Liver (tissue), 10 donors: ENCODE measurements at places on chromosomes 5 and 9. TPM values are rescaled to one million over a fixed set of nuclear protein-coding genes. Genes with fewer than 3 reads are reported as not detected.

The PCDHB4 gene
- polyA plus RNA-seq: 0.17 TPM

The ORM2 gene
- 7,373 TPM for polyA plus RNA-seq

The CETN3 gene
- 7.5 TPM for polyA plus RNA-seq

The TAF11L4 gene
- polyA plus RNA-seq: not detected

DNA sequence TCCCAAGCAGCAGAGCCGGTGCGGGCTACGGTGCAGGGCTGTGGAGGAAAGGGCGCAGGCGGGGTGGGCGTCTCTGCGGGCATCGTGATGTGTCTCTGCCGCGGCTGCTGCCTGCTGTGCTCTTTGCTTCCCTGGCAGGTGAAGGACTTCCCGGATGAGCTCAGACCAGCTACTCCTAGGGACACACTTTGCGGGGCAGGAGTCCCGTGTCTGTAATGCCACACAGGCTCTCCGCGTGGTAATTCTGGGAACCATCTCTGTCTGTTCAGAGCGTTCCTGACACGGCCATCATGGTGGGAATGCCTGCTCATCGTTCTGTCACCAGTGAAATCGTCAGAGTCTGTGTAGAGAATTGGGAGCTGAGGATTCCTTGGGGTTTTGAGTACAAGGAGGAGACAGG, 235.5 kb downstream of the FANCC start:
- peaks cover 12% of the 10 kb centered on the region for H3K4me1 ChIP-seq
- no peak overlapping the region for H3K27ac ChIP-seq
- no peaks in the 10 kb centered on the region for H3K27me3 ChIP-seq
- no peak overlapping the region for H3K4me3 ChIP-seq
- DNase-seq: no peak

DNA sequence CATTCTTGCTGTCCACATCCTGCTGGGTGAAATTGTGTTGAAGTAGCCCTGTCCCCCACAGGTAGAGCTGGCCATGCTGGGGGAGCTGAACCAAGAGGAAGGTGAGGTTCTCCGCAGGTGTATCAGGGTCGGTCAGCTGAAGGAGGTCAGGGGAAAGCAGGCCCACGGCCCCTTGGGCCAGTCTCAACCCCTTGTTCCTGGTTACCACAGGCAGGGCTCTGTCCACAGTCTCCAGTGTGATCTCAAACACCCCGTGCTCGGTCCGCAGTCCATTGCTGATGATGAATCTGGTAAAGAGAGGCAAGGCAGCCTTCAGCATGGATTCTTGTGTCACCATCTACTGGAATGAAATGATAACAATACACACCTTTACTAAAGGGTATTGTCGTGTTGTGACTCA, 53.4 kb upstream of the CER1 start:
- H3K27me3 ChIP-seq: peaks cover 3% of the 10 kb centered on the region
- no peak for DNase-seq
- no peaks in the 10 kb centered on the region for H3K4me1 ChIP-seq
- no peaks in the 10 kb centered on the region for H3K36me3 ChIP-seq

DNA sequence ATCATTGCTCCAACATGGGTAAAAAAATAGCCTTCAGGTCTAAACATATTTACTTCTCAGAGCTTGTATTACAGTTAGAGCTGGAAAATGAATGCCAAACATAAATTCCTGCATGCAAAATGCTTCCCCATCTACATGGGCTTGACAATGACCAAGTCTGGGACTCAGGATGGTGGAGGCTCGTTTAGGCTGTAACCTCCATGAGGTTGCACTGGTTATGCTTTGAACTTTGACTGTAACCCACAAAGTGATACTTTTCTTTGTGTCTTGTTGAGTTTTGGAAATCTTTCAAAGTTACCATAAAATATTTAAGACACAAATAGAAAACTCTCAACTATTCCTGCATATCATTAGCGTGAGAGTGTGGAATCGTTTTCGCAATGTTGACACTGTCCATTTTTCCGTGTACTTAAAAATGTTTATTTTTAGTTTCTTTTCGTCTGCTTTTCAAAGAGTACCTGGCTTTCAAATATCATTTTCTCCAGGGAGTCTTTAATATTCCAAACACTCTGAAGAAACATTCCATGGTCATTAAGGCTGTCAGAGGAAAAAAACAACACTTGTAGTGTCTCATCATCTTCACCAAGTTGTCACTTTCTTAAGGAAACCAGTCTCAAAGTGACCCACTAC, 487.8 kb downstream of the ENC1 start:
- no peaks in the 10 kb centered on the region for H3K36me3 ChIP-seq
- H3K27ac ChIP-seq: no peak overlapping the region
- no peaks in the 10 kb centered on the region for H3K4me1 ChIP-seq
- no peak for DNase-seq

DNA sequence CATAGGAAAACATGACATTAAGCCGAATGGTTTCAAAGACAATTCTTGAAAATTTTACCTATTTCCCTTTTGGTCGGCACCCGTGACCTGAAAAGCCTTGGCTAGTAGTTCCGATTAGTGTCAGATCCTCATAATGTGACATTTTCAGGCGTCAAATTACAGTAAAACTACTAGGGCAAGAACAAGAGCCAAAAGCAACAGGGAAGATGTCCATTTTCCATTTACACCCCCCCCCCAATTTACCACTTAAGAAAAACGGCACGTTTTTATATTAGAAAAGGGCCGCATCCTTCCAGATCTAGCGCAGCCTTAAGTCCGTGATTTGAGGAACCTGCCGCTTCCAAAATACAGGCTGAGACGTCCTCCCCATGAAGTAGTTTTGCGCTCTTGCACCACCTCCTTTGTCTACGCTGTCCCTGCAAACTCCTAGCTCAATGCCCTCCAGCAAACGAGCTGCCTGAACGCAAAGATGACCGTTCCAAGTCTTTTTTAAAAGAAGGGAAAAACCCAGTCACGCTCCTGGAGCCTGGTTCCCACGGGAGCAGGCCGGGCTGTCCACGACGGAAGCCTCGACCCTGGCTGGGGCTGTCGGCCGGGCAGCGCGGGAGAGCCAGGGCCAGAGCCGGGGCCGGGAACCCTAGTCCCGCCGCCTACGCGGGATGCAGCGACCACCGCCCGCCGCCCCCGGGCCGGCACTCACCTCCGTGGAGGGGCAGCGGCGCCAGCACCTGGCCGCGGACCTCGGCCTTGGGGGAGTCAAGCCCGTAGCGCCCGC, 616 bp downstream of the RNF130 start:
- DNase-seq: peak; percentile 45
- peak overlapping the region; percentile 81 for H3K4me3 ChIP-seq
- peaks cover 29% of the 10 kb centered on the region for H3K4me1 ChIP-seq

GRCh38 chr9:81661339-81661738, 28.0 kb downstream of the TLE1 start:
- no peak overlapping the region for H3K27ac ChIP-seq
- H3K36me3 ChIP-seq: peaks cover 26% of the 10 kb centered on the region
- DNase-seq: no peak
- H3K27me3 ChIP-seq: no peaks in the 10 kb centered on the region
- peaks cover 5% of the 10 kb centered on the region for H3K4me1 ChIP-seq

GRCh38 chr9:110911659-110912418, 126.4 kb downstream of the LPAR1 start:
- no peak overlapping the region for H3K27ac ChIP-seq
- no peaks in the 10 kb centered on the region for H3K36me3 ChIP-seq
- H3K4me3 ChIP-seq: no peak overlapping the region
- no peaks in the 10 kb centered on the region for H3K4me1 ChIP-seq
